ENCODE measurements at places on chromosomes 6 and 20.

- no peak for DNase-seq
These were observed 42.3 kb upstream of the PTPN1 start for GRCh38 chr20:50467718-50468356.

GRCh38 chr6:70415660-70416059 is 2.4 kb downstream of the FAM135A start:
- DNase-seq, result no peak

- no peak for DNase-seq
These were observed 118.3 kb downstream of the SLC23A2 start for GRCh38 chr20:4883051-4883450.

- no peak for DNase-seq
These were observed 83.0 kb downstream of the PHF20 start for GRCh38 chr20:35854713-35855348.

GRCh38 chr6:135722679-135723078 is 128.8 kb upstream of the PDE7B start:
- no peak for DNase-seq

DNA sequence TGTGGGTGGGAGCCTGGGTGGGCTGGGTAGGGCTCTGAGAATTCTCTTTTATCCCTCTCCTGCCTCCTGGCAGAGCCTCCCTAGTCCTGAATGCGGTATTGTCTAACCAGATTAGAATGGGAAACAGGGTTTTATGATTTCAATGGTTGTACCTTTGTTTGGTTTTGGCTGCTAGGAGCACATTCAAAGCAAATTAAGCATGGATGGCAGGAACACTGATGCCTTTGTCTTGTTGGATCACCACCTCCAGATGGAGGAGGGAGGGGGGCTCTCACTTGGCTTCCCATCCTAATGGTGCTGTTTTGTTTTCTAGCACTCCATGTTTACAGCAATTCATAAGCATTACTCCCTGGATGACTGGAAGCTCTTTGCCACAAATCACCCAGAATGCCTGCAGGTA is 11.6 kb downstream of the GMPR start:
- no peak for DNase-seq

DNA sequence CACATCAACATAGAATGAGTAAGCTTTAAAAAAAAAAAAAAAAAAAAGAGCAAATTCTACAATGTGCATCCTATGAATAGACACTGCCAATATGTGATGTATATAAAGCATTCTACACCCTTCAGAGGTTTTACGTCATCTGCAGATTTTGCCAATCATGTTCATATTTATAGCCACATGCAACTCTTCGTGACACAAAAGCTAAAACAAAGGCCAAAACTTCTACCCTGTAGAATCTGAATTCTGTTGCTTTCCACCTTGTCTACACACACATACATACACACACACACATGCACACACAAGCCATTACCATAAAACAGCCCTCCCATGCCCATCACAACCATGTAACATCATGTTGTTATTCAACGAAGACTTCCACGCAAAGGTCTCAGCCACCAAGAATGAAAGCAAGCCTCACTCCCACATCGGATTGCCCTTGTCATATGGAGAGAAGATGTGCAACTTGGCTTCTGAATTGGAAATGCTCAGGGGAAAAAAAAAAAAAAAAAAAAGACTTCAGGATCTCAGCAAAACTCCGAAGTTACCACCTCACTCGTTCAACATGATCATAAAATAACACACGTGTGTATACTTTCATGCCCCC is 479.4 kb upstream of the JARID2 start:
- DNase-seq, result no peak

DNA sequence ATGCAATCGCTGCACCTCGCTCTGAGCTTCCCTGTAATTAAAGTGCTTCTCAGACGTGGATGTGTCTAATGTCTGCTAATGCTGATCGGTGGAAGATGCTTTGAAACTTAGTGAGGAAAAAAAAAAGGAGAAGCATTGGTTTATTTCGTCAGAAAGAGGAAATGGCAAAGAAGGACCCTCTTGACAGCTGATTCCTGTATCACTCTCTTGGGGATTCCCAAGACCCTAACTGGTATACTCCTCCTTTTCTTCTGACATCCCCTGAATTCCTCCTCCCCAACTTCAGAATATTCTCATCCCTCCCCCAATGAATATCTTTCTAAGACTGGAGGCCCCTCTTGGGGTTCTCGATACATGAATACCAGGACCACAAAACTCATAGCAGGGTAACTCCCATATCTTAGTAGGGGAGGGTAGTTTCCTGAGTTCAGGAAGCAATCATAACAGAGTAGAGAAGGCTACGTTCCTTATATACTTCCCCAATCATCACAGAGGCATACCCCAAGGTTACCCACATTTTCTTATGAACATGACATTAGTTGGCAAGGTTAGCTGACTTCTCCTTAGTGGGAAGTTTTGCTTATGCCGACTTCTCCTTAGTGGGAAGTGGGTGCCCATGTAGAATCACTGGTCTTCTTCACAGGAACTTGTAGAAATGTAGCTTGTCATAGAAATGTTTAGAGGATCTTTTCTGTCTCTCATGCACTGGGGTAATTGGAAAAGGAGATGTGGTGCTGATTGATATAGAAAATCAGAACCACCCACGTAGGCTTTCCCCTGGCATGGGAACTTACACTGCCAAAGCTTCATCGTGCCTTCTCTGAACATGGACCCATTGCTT is 63.8 kb upstream of the ATXN1 start:
- DNase-seq, result no peak

DNA sequence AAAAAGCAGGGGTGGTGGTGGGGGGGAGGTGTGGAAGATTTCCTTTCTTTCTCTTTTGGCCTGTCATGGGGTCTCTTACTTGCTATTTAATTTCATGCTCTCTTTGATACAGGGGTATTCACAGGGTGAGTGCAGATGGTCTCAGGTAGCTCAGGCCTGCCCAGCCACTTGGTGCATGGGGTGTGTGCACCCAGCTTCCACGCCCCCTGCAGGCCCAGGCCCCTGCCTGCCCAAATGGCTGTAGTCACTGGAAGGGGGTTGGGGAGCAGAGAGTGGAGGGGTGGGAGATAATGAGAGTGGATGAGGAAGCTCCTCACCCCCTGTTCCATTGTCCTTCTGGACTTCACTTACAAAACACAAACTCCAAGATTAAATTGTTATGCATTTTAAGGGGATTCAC is 133.6 kb upstream of the SGK1 start:
- no peak for DNase-seq

DNA sequence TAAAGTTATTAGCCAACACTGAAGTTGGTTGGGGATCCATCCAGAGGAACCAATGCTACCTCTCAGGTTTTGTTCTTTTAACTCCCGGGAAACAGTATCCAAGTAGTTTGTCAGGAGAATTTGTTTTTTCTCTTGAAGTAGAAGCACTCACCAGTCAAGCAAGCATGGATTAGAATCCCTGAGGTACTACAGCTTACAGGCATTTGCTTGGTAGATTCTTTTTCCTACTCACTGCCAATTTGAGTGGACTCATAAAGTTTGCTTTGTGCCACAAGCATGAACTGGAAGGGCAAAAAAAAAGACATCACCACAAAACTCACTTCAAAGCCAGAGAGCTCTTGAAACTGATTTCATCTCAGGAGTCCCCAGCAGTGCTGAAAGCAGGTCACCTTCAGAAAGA is 167.4 kb downstream of the MBOAT1 start:
- no peak for DNase-seq

- DNase-seq, result peak; percentile 61
These were observed 64.4 kb downstream of the TMEM170B start for GRCh38 chr6:11601776-11602605.

DNA sequence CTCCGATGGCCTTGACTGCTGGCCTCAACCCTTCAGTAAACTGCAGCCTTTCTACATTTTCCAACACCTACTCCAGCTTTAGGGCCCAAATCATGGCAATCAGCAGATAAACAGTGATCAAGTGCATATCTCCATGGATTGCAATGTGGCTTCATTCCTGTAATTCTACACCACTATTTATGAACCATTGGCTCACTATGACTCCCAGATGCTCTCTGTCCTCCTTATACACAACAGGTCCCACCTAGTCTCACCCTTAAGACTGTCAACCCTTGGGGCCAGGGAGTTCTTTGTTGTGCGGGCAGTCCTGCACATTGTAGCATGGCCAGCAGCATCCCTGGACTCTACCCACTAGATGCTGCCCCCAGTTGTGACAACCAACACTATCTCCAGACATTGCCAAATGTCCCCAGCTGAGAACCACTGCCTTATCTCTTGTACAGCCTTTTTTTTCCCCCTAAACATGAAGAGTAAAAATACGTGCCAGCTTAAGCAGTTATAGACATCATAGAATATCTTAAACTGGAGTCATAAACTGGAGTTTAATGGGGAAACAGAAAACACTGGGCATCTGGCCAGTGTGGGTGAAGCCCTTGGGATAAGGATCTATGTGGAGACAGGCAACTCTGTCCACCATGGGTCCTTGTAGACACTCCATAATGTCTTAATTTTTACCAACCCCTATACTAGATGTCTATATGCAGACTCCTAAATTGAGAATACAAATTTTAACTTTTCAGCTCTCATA is 21.1 kb downstream of the MRPL14 start:
- DNase-seq, result no peak

DNA sequence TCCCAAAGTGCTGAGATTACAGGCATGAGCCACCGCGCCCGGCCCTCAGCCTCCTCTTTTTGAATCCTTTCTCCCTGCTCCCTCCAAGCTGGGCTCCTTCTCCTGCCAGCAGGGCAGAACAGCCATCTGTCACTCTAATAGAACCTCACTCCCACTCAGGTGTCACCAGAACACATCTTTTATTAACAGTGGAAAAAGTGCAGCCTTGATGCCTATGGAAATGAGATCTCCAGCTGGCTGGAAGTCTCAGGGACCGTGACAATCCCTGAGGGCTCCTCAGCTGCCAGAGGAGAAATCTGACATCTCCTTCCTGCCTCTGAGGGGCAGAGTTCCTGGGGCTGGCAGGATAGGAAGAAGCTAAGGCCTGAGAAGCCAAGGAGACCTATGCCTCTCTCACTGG is 28.0 kb downstream of the TMC2 start:
- DNase-seq, result no peak

DNA sequence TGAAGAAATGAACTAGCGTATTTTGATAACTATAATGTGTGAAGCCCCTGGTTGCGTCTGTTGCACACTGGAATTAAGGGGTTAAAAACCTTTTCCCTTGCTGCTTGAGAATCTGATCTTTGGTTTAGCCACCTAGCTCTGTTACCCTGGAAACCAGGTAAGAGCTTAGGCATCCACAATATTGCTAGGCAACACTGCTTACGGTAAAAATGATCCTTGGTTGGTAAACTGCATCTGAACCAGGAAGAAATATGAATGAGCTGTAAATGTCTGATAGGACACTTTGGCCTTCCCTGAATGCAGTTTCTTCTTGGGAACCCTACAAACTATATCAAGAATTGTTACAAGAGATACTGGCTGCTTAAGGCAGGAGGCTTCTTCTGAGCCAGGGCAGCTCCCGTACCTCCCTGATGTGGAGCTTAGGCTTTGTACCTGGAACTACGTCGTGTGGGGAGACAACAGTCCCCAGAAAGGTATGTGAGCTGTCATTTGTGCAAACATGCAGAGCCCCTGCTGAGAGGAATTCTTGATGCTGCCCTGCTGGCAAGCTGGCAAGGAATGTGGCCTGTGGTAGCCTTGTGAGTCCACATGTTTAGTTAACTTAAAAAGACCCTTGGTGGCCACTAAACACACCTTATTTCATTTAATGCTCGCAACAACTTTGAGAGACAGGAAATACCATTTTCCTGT is 18.4 kb downstream of the UBE3D start:
- DNase-seq, result no peak

GRCh38 chr20:2469991-2470422 is 582 bp downstream of the SNRPB start:
- no peak for DNase-seq

DNA sequence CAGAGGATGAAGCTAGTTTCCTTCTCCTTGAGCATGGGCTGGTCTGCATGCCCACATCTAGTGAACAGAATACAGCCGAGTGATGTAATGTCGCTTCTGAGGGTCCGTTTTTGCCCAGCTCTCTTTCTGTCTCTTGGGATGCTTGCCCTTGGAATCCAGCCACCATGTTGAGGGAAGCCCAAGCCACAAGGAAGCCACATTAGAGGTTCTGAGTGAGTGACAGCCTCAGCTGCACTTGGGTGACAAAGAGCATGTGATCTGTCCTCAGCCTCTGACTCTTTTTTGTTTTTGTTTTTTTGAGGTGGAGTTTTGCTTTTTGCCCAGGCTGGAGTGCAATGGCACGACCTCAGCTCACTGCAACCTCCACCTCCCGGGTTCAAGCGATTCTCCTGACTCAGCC is 100.6 kb upstream of the SALL4 start:
- no peak for DNase-seq

GRCh38 chr20:9280666-9281065 is 211.8 kb downstream of the PLCB4 start:
- DNase-seq, result no peak

DNA sequence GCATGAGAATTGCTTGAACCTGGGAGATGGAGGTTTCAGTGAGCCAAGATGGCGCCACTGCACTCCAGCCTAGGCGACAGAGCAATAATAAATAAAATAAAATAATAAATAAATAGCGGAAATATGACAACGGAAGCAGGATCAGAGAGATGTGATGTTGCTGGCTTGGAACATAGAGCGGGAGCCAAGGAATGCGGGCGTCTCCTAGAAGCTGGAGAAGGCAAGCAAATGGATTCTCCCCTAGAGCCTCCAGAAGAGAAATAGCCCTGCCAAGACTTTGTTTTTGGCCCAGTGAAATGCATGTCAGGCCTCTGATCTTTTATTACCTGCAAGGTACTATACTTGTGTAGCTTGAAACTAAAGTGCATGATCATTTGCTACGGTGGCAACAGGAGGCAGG is 12.4 kb downstream of the KIAA1755 start:
- DNase-seq, result no peak

GRCh38 chr20:5434116-5434515 is 117.4 kb upstream of the PROKR2 start:
- DNase-seq, result no peak

GRCh38 chr6:102407886-102408741 is 1014.6 kb downstream of the GRIK2 start:
- DNase-seq, result no peak

- no peak for DNase-seq
These were observed 52.1 kb downstream of the TRAF3IP2 start for GRCh38 chr6:111553580-111553979.

DNA sequence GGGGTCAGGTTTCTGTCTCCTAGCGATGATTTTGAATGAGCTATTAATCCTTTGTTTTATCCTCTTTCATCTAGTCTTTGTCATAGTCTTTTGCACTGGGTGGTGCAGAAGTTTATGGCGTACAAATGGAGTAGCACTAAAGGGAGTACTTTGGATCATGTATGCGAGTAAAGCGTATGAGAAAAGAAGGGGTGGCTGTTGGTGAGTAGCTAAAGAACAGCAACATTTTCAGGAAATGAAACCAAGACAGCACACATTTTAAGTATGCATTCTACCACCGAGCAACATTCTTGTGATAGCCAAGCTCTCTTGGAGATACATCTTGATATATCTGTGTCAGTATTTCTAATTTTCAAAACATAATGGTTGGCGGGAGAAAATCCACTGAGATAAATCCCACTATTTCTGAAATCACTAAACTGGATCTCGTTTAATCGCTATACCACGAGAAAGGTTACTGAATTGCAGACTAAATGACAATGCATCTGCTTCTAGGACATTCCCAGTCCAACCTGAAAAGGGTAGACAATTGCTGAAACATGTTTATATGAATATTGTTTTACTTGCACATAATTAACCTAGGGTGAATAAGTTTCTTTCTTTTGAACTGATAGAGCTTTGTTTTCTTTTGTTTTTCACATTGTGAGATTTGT is 196.1 kb downstream of the TRIM27 start:
- DNase-seq, result no peak

Measured in ecto neural progenitor cell (in vitro differentiated cells).